GM03348 (cell line): ENCODE measurements at places on chromosomes 1 and 21.

GRCh38 chr1:21212126-21212525 is 35.4 kb upstream of the EIF4G3 start:
- DNase-seq = no peak

GRCh38 chr1:1539310-1540089 is 924 bp downstream of the TMEM240 start:
- DNase-seq = peak; percentile 72

GRCh38 chr1:155170101-155170785 is 2.9 kb downstream of the KRTCAP2 start:
- DNase-seq = no peak

DNA sequence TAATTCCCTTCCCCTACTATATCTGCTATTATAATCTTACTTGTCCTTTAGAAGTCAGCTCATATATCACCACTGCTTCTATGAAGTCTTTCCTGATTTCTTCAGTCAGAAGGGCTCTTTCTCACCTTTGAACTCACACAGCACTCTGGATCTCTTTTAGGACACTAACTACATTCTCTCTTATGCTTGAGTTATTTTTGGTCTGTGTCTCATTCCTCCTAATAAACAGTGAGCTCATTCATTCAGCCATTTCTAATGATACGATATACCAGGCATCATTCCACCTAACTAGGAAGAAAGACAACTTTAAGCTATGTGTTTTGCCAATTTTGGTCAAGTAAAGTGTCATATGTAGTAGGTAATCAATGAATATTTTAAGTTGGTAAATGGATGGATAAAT is 1.2 kb upstream of the STYXL2 start:
- no peak for DNase-seq

- DNase-seq = peak; percentile 70
Observed at GRCh38 chr1:201385299-201385891, 7.9 kb upstream of the TNNT2 start.

DNA sequence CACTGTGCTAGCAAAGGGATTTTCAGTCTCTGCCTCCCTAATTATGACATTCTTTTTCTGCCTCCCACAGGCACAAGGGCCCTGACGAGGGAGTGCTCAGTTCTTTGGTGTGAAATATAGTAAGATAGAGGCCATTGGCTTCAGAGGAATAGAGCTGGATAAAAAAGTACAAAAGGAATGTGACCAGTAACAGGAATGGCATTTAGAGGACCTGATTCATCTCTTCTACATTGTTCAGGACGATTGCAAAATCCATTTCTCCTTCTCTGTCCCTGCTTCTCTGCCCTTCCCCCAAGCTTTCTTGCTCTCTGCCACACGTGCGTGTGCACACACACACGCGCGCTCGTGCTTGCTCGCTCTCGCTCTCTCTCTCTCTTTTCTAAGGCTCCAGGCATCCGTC is 668.2 kb downstream of the KIF26B start:
- peak; percentile 93 for DNase-seq

DNA sequence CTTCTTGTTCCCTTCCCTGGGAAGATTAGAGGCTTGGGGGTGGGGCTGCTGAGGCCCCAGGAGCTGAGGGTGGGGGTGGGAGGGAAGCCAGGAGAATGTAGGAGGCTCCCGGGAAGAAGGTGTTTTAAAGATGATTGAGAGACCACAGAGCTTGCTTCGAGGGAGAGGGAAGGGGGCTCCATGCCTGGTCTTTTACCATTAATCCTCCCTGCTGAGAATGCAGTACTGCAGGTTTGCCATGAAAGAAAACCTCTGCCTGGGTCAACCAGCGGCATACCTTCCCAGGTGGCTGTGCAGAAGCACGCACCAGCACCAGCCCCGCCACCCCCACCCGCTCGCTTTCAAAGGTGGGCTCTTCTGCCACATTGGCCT is 15.4 kb downstream of the ABCA4 start:
- no peak for DNase-seq

DNA sequence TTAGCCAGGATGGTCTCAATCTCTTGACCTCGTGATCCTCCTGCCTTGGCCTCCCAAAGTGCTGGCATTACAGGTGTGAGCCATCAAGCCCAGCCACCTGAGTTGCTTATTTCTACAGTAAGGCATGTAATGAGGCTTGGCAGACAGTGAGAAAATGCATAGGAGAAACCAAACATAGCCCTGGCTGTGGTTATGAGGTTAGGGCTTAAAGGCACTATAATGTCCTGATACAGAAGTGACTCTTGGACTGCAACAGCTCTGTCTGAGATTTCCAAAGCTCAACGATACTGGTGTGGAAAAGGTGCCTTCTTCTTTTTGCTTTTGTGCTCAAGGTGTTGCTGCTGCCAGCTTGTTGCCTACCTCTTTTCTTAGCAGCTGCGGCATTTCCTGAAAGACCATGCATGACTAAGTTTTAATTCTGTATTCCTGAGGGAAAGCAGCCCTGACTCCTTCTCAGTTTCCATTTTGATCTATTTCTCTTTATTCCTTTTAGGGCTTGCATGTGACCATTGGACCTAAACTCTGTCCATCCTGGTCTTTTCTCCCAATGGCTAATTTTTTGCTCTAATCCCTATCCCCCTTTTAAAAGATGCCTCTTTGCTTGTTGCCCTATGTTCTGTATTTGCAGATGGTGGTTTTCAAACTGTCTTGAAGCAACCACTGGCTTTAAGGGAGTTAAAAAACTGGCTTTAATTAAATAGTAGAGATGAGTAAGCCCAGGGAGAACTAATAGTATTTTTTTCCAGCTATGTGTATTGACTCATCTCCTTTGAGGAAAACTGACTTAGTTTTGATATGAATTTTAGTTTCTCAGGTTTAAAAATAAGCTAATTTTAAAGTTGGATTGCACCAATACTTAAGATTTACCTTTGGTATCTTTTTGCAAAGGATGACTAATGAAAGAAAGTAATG is 70.3 kb downstream of the KIF1B start:
- peak; percentile 62 for DNase-seq

DNA sequence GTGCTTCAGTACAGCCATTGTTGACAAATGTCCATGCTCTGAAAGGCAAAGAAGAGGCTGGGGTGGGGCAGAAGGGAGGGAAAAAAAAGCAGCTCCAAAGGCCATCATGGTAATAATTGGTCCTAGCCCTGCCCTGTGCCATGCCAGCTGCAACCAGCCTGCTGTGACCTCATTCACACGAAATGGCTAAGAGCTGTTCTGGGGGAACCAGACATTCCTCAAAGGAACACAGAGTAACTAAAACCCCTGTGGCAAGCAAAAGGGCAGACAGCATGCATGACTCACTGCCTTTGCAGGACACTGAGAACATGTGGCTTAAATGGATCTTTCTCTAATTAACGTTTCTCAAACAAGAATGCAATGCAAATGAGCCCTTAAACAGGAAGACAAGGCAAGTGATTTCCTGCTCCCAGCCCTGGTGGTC is 42.3 kb downstream of the STYXL2 start:
- no peak for DNase-seq

GRCh38 chr21:46159841-46160656 is 4.7 kb upstream of the FTCD start:
- DNase-seq = no peak

- no peak for DNase-seq
Observed at GRCh38 chr21:15442743-15443469, 286.9 kb upstream of the USP25 start.

- DNase-seq = no peak
Observed at GRCh38 chr1:172966844-172967540, 83.7 kb downstream of the TNFSF18 start.

GRCh38 chr1:237199026-237199425 is 157.0 kb downstream of the RYR2 start:
- no peak for DNase-seq

GRCh38 chr1:246104927-246105326 is 402.2 kb downstream of the SMYD3 start:
- no peak for DNase-seq

DNA sequence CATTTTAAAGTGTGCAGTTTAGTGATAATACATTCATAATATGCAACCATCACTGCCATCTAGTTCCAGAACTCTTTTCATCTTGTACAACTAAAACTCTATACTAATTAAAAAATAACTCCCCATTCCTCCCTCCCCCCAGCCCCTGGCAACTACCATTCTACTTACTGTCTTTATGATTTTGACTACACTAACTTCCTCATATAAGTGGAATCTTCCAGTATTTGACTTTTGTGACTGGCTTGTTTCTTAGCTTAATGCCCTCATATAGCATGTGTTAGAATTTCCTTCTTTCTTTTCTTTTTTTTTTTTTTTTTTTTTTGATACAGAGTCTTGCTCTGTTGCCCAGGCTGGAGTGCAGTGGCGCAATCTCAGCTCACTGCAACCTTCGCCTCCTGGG is 1.4 kb upstream of the NVL start:
- DNase-seq = no peak

GRCh38 chr1:221170171-221170570 is 290.9 kb downstream of the HLX start:
- DNase-seq = no peak

- no peak for DNase-seq
Observed at GRCh38 chr1:30535595-30536325, 187.6 kb downstream of the MATN1 start.

DNA sequence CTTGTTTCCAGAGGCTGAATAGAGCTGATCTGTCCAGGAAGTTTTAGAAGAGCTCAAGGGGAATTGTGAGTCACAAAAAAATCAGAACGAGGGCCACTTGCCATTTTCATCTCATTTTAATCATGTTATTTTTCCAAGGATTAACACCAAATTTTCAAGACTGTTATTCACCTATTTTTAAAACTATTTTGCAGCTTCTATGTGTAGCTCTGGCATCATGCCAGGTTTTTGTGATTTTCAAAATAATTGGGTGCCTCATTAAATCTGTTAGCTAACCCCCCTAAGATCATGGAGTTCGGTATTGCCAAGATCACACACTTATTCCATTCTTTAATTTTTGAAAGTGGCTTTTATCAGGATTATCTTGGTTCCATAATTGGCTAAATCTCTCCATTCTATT is 90.9 kb downstream of the RGS7 start:
- no peak for DNase-seq

DNA sequence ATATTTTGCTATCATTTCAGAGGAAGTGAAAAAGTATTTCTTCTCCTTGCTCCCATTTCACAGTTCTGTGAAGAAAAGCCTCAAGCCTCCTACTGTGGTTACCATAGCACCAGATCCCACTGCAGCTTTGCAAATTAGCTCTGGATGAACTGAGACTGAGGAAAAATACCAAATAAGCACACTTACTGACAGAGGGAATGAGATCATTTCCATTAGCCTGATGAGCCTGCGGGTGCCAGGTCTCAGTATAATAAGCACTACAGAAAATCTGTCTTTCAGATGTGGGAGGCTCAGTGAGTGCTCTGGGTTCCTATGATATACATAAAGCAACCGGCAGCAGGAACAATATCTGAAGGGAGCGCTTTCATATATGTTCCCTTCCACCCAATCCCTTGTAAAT is 21.4 kb downstream of the XKR8 start:
- peak; percentile 24 for DNase-seq

- peak; percentile 80 for DNase-seq
Observed at GRCh38 chr1:35369922-35370671, 101.6 kb downstream of the ZMYM4 start.

DNA sequence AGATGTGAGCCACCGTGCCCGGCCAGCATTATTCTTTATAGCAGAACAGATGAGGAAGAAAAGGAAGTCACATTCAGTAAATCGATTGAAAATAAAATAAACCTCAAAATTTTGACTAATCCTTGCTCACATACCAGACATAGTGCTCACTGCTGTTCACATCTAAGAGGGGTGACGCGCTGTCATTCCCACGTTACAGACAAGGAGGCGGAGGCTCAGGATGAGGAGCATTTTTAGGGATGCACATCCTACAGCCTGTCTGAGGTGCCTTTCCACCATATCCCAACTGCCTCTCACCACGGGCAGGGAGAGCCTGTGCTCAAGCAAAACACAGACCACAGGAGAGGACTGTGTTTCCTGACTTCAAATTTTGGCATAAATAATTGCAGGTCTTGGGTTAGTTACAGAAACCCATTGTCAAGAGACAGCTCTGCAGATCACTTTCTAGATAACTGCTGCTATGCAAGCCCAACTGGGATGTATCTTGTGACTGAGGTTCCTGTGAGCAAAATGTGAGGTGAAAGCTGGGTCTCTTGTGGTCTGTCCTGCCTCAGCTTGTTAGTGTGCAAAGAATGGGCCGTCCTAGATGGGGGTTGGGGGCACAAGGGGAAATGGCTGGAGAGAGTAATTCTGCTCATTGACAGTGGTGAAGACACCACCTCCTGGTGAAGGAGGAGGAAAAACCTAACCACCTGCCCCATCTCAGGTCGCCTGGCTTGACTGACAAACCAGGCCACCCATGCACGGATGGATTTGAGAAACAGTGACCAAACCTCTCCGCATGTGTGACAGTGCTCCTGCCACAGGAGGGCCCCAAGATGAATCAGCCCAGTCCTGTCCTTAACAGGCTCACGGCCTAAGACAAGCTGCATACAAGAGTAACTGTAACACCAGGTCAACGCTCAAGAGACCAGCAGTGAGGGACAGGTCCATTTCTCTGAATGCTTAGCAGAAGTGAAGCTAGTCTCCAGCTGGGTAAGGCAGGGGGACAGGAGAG is 8.2 kb downstream of the TNN start:
- peak; percentile 30 for DNase-seq

GRCh38 chr1:68448365-68448764 is 1.4 kb downstream of the RPE65 start:
- no peak for DNase-seq

DNA sequence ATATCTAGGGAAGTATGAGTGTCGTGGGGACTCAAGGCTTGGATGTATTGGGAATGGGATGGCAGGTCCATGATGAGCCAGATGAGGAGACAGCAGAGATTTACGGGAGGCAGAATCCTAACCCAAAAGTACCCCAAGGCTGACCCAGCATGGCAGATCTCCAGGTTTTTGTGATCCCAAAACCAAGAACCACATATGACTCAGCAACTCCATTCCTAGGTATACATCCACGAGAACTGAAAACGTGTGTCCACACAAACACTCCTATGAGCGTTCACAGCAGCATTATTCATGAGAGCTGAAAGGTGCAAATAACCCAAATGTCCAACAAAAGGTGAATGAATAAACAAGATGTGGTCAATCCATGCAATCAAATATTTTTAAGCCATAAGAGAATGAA is 201.5 kb downstream of the KAZN start:
- DNase-seq = no peak

DNA sequence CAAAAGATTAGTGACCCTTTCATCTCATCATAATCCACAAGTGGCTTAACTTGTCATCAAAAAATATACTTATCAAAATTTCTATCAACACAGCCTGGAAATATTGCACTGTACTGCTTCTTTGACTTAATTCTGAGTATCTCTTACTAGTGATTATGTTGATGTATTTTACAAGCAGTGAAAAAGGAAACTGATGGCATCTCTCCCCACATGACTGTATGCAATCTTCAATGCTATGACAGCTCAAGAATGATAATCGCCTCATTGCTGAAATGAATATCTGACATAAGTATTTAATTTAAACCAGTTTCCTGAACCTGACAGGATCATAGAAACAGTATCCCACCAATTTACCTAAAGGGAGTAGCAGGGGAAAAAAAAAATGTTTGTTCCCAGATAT is 79.5 kb downstream of the DPYD start:
- no peak for DNase-seq

GRCh38 chr1:202162047-202162417 is 1.6 kb upstream of the PTPN7 start:
- no peak for DNase-seq
